Esophagus (tissue), 2 donors: ENCODE measurements at places on chromosomes 7 and 10. TPM values are rescaled to one million over a fixed set of nuclear protein-coding genes. Genes with fewer than 3 reads are reported as not detected.

Gene RPEL1
- not detected for polyA plus RNA-seq

Gene PRKG1
- 0.84 TPM for polyA plus RNA-seq

Gene LGI1
- polyA plus RNA-seq, result 0.88 TPM

Gene CPVL
- polyA plus RNA-seq, result 4.6 TPM

Gene LRRC27
- 2.6 TPM for polyA plus RNA-seq

Gene SPACDR
- 0.65 TPM for polyA plus RNA-seq

Gene CRHR2
- polyA plus RNA-seq, result 0.04 TPM

Gene LRRC4
- polyA plus RNA-seq, result 1.9 TPM

Gene GHRHR
- not detected for polyA plus RNA-seq

Gene WEE2
- not detected for polyA plus RNA-seq

Gene CAMK1D
- polyA plus RNA-seq, result 5.6 TPM

Gene CFAP46
- polyA plus RNA-seq, result 0.40 TPM

Gene CARD11
- polyA plus RNA-seq, result 0.66 TPM

Gene UCMA
- polyA plus RNA-seq, result not detected

Gene BLOC1S2
- 51.2 TPM for polyA plus RNA-seq

Gene C10orf143
- 3.7 TPM for polyA plus RNA-seq

Gene SLC18A3
- not detected for polyA plus RNA-seq

Gene FBXL13
- polyA plus RNA-seq, result not detected

Gene ACSM6
- polyA plus RNA-seq, result not detected

Gene DYNC1I1
- 0.69 TPM for polyA plus RNA-seq

Gene GPR141
- 0.20 TPM for polyA plus RNA-seq

Gene MMP21
- 0.02 TPM for polyA plus RNA-seq

Gene PNLIPRP2
- 0.05 TPM for polyA plus RNA-seq

Gene CACUL1
- 6.5 TPM for polyA plus RNA-seq

Gene GALNT17
- 6.1 TPM for polyA plus RNA-seq

Gene ASZ1
- not detected for polyA plus RNA-seq

Gene TRIP6
- 75.0 TPM for polyA plus RNA-seq

Gene SH2D4B
- not detected for polyA plus RNA-seq

Gene ERVW-1
- polyA plus RNA-seq, result not detected

Gene TMEM196
- not detected for polyA plus RNA-seq

Gene HKDC1
- 0.12 TPM for polyA plus RNA-seq

Gene OPALIN
- polyA plus RNA-seq, result not detected

Gene OR9A2
- polyA plus RNA-seq, result not detected

Gene GPR26
- polyA plus RNA-seq, result not detected
